Calu3 (cell line): ENCODE measurements at places on chromosomes 6 and 20. TPM values are rescaled to one million over a fixed set of nuclear protein-coding genes. Genes with fewer than 3 reads are reported as not detected.

- DNase-seq: no peak
These were observed 43.2 kb downstream of the PHIP start for GRCh38 chr6:79034865-79035264.

GRCh38 chr6:5199702-5200101 is 61.0 kb downstream of the LYRM4 start:
- no peak for DNase-seq

DNA sequence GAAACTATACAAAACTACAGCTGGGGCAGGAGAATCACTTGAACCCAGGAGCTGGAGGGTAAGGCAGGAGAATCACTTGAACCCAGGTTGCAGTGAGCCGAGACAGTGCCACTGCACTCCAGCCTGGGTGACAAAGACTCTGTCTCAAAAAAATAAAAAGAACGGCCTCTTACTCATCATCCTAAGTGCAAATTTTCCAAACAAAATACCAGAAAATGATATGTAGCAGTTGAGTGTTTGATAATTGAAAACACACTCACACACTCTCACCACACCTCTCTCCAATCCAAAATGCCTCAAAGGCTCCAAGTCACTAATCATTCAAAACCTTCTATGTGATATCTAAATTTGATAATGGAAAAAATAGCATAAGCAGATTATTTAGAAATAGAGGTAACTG is 198.6 kb upstream of the SHLD1 start:
- DNase-seq: no peak

The KIZ gene
- total RNA-seq: 2.6 and 3.3 TPM in 2 replicates

- DNase-seq: no peak
These were observed 388.3 kb upstream of the RNF217 start for GRCh38 chr6:124573953-124574352.

- no peak for DNase-seq
These were observed 199.1 kb downstream of the CENPW start for GRCh38 chr6:126539022-126539421.

DNA sequence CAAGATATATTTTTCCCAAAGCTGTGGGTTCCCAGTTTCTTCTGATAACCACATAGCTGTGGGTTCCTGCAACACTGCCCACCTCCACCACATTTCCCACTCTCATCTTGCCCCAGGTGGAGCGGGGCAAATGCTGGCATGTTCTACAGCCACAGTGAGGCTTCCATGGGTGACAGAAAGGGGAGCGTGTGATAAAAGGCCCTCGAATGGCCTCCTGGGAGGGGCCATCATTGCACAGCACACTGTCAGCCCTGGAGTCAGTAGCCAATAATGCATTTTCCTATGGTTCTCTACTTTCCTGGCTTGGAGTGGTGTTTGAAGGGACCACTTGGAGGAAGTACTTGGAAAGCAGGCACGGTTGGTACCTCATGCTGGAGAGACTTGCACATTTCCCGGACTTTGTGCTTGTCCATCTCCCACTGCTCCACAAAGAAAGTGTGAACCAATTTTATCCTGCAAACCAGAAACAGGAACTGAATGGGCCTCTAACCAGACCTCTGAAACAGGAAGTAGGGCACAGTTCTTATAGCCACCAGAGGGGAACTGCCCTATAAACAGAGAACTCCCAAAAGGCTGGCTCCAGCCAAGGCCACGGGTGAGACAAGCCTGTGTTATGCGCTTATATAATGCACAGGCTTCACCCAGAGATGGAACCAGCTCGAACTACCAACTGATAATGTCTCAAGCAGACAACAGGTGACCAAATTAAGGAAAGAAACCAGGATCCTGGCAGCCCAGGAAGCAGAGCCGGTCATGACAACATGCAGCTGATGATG is 8.6 kb downstream of the MAP3K5 start:
- no peak for DNase-seq

The MLN gene
- total RNA-seq: not detected in 2 replicates
